Activated gamma-delta T cell (primary cell): ENCODE measurements at places on chromosomes 4 and X.

- DNase-seq, result no peak
Measured at GRCh38 chrX:39813631-39814277, 284.0 kb downstream of the BCOR start.

GRCh38 chr4:14844061-14844460 lies 158.2 kb upstream of the CPEB2 start:
- no peak for DNase-seq

GRCh38 chr4:138507522-138507921 lies 265.4 kb upstream of the SLC7A11 start:
- DNase-seq, result no peak

DNA sequence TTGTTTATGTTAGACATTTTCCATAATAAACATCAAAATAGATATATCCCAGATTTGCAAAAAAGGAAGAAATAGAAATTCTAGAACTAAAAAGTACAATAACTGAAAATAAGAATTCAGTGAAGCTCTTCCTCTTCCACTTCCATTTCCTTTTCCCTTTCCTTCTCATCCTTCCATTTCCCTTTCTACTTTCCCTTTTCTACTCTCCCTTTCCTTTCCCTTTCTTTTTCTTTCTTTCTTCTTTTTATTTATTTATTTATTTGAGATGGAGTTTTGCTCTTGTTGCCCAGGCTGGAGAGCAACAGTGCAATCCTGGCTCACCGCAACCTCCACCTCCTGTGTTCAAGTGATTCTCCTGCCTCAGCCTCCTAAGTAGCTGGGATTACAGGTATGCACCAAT lies 30.6 kb upstream of the OPHN1 start:
- DNase-seq, result no peak

- no peak for DNase-seq
Measured at GRCh38 chrX:15761564-15762191, 23.6 kb downstream of the CA5B start.

DNA sequence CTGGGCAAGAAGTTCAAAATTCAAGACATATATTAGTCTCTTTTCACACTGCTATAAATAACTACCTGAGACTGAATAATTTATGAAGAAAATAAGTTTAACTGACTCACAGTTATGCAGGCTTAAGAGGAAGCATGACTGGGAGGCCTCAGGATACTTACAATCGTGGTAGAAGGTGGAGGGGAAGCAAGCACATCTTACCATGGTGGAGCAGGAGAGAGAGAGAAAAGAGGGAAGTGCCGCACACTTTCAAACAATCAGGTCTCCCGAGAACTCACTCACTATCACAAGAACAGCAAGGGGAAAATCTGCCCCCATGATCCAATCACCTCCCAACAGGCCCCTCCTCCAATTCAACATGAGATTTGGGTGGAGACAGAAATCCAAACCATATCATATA lies 273.3 kb upstream of the RASGEF1B start:
- no peak for DNase-seq

DNA sequence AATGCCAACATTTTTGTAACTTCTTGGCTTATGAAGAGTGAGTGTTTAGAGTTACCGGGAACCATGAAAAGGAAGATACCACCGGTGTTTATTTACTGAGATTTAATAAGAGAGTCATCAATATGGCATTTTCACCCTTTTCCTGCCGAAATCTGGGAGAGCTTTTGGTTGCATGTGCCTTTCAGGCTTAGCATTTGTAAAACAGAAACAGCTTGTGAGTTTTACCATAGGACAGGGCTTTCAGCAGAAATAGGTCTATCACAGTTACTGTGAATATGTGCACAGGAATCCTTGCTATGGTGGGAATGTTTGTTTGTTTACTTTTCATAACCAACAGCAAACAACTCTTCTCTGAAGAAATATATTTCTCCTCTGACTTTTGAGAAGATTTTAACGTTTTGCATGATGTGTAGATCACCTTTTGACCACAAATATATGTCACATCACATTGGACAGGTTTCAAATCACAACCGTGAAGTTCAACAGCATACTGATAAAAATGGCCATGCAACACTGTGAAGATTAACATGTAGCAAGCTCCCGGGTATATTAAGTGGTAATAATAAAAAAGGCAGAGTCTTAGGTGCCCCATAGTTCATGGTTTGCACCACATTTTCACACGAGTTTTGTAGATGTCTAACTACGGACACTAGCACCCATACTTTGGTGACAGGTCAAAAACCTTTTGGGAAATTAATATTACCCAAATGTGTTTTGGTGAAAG lies 21.3 kb downstream of the ARHGAP24 start:
- DNase-seq, result no peak
